Glutamatergic neuron (in vitro differentiated cells): ENCODE measurements at places on chromosomes 4 and X. TPM values are rescaled to one million over a fixed set of nuclear protein-coding genes. Genes with fewer than 3 reads are reported as not detected.

- no peaks in the 10 kb centered on the region for H3K27me3 ChIP-seq
- no peak overlapping the region for H3K4me3 ChIP-seq
- H3K27ac ChIP-seq = no peak overlapping the region
- DNase-seq = no peak
These were observed 30.2 kb upstream of the GRIA3 start for GRCh38 chrX:123153846-123154335.

DNA sequence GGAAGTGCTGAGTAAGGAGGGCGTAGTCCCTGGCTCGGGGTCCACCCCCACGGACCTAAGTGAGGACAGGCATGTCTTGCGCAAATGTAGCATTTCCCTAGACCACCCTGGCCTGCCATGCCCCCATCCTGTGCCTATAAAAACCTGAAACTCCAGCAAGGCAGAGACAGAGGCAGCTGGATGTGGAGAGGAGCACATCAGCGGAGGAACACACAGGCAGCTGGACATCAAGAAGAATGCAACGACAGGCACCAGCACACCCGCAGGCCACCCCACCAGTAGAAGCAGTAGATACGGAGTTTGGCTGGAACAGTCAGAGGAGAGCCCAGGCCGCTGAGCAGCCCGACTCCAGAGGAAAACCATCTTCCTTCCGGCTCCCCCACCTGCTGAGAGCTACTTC is 345.9 kb downstream of the FSTL5 start:
- H3K36me3 ChIP-seq = no peaks in the 10 kb centered on the region
- no peak for DNase-seq
- no peak overlapping the region for H3K27ac ChIP-seq
- H3K27me3 ChIP-seq = no peaks in the 10 kb centered on the region
- no peak overlapping the region for H3K4me3 ChIP-seq

GRCh38 chr4:179344861-179345260 is 1902.6 kb upstream of the AGA start:
- H3K4me3 ChIP-seq = no peak overlapping the region
- no peaks in the 10 kb centered on the region for H3K36me3 ChIP-seq
- DNase-seq = no peak

DNA sequence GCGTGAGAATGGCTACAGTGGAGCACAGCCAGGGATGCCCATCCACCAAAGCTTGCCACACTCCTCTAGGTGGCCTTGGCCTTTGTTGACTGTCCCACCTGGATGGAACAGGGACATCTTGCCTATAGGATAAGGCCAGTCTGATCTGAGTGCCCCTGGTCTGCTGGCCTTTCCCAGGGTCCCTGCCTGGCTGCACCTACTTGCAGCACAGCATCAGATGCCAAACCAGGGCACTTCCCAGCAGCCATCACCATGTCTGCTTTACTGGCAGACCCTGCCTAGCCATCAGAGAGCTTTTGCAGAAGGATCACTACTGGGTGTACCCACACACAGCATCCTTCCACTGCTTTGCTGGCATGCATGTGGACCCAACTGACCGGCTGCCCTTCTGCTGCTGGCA is 143.2 kb downstream of the GABRA3 start:
- H3K36me3 ChIP-seq = no peaks in the 10 kb centered on the region
- H3K4me3 ChIP-seq = no peak overlapping the region
- no peaks in the 10 kb centered on the region for H3K4me1 ChIP-seq

GRCh38 chr4:76435528-76436319 is 695 bp downstream of the SHROOM3 start:
- DNase-seq = no peak
- H3K27ac ChIP-seq = no peak overlapping the region
- no peaks in the 10 kb centered on the region for H3K36me3 ChIP-seq
- no peaks in the 10 kb centered on the region for H3K27me3 ChIP-seq
- H3K4me1 ChIP-seq = peaks cover 14% of the 10 kb centered on the region
- peak overlapping the region; percentile 33 for H3K4me3 ChIP-seq

DNA sequence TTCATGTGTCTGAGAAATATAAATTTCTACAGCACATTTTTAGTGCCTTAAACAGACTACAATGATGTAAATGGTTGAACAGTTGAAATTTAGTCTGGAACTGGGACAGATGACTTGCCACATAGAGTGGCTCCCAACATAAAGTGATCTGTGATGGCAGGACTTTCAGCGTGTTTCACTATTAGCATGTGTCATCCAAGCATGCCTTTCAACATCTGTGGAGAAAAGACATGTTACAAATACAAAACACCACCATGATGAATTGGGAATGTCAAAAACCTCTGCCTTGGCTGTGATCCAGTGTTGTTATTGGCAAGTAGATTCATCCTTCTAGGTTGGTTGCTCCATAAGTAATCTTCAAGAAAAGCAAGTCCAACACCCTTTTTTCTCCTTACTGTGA is 348.7 kb downstream of the MAPK10 start:
- no peak overlapping the region for H3K4me3 ChIP-seq
- H3K27me3 ChIP-seq = no peaks in the 10 kb centered on the region
- DNase-seq = no peak
- H3K27ac ChIP-seq = no peak overlapping the region

- peaks cover 2% of the 10 kb centered on the region for H3K27me3 ChIP-seq
- DNase-seq = no peak
These were observed 6.2 kb upstream of the DCTD start for GRCh38 chr4:182923366-182923765.

- H3K27ac ChIP-seq = peak overlapping the region; percentile 10
- peak overlapping the region; percentile 93 for H3K4me3 ChIP-seq
- peaks cover 7% of the 10 kb centered on the region for H3K4me1 ChIP-seq
- H3K36me3 ChIP-seq = peaks cover 5% of the 10 kb centered on the region
- peaks cover 26% of the 10 kb centered on the region for H3K27me3 ChIP-seq
These were observed 547 bp upstream of the PDGFRA start for GRCh38 chr4:54228546-54228945.

DNA sequence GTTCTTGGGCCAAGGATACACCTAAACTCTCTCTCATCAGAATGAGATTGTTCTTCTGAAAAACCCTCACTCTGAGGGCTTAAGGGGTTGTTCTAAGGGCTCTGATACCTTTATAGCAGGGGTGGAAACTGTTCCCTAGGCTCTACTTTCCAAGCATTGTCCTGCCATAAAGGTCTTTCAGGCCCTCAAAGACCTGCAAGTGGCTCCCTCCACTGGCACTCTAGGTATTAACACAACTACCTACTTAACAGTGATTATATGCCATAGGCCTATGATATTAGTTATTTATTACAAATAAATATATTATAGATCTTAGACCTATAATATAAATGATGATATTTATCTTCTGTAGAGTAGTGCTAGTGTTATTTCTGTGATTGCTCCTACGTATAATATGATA is 473.7 kb upstream of the RPS6KA3 start:
- no peaks in the 10 kb centered on the region for H3K4me1 ChIP-seq
- no peaks in the 10 kb centered on the region for H3K36me3 ChIP-seq
- peaks cover 2% of the 10 kb centered on the region for H3K27me3 ChIP-seq
- no peak overlapping the region for H3K27ac ChIP-seq

- no peak overlapping the region for H3K27ac ChIP-seq
- DNase-seq = no peak
- H3K27me3 ChIP-seq = no peaks in the 10 kb centered on the region
These were observed 61.1 kb downstream of the IQCM start for GRCh38 chr4:149754526-149754925.

- DNase-seq = no peak
- no peak overlapping the region for H3K4me3 ChIP-seq
- no peaks in the 10 kb centered on the region for H3K36me3 ChIP-seq
- peaks cover 3% of the 10 kb centered on the region for H3K4me1 ChIP-seq
- no peak overlapping the region for H3K27ac ChIP-seq
These were observed 69.4 kb downstream of the DCHS2 start for GRCh38 chr4:154422152-154422551.

- peaks cover 6% of the 10 kb centered on the region for H3K4me1 ChIP-seq
- H3K27ac ChIP-seq = no peak overlapping the region
- H3K4me3 ChIP-seq = no peak overlapping the region
- peaks cover 4% of the 10 kb centered on the region for H3K36me3 ChIP-seq
- DNase-seq = no peak
These were observed 92.5 kb downstream of the FNIP2 start for GRCh38 chr4:158861281-158861680.

GRCh38 chr4:90137555-90137954 is 10.4 kb downstream of the CCSER1 start:
- no peak for DNase-seq
- H3K36me3 ChIP-seq = no peaks in the 10 kb centered on the region
- no peak overlapping the region for H3K27ac ChIP-seq
- no peaks in the 10 kb centered on the region for H3K27me3 ChIP-seq

The SLC2A9 gene
- not detected for total RNA-seq

The PRSS12 gene
- total RNA-seq = 113 TPM

The RAB41 gene
- total RNA-seq = not detected

The MAPK10 gene
- 92.6 TPM for total RNA-seq

The MID1 gene
- total RNA-seq = 9.2 TPM

The SULT1E1 gene
- not detected for total RNA-seq

The SLC26A1 gene
- 0.54 TPM for total RNA-seq

The ZNF157 gene
- total RNA-seq = 2.9 TPM
